ENCODE measurements at places on chromosomes 5 and 9. TPM values are rescaled to one million over a fixed set of nuclear protein-coding genes. Genes with fewer than 3 reads are reported as not detected.

OGN gene
- 65.4 TPM for total RNA-seq

DNA sequence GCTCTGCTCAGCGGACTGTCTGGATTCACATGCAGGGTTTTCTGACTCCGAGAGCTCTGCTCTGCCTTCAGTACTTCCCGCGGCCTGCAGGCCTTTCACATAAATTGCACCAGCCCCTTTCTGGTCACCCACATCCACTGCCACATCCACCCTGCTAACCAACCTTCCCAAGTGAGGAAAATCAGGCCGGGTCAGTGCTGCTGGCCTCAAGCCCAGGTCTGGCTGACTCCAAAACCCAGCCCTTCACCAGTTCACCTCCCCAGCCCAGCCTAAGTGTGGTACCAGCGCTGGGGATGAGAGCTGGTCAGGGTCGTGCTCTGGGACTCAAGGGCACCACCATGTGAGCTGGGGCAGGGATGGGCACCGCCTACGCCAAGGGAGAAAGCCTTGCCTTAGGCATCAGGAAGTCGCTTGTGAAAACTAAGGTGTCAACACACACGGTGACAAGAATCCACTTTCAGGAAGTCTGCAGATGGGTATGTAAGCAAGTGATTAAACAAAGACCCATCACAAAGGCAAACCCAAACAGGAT is 12.3 kb downstream of the LMAN2 start:
- DNase-seq: no peak

- no peak for DNase-seq
These were observed 34.2 kb downstream of the FOXI1 start for GRCh38 chr5:170139786-170140335.

DNA sequence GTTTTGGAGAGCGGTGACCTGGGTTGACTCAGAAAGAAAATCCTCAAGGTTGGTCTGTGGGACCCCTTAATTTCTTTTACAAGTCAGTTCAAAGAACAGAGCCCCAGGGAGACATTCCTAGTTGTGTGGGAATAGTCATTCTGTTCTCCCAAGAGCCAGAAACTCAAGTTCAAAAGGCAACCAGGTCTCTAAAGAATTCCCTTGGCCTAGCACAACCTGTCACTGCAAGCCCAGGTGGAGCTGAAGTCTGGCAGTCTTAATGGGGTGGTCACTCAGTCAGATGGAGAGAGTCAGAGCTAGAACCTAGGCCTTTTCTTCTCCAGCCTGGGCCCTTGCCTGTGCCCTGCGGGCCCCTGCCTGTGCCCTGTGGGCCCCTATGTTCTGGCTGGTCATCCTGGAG is 37.5 kb upstream of the CDKN2AIPNL start:
- no peak for DNase-seq

RANBP3L gene
- 0.60 TPM for total RNA-seq

DNA sequence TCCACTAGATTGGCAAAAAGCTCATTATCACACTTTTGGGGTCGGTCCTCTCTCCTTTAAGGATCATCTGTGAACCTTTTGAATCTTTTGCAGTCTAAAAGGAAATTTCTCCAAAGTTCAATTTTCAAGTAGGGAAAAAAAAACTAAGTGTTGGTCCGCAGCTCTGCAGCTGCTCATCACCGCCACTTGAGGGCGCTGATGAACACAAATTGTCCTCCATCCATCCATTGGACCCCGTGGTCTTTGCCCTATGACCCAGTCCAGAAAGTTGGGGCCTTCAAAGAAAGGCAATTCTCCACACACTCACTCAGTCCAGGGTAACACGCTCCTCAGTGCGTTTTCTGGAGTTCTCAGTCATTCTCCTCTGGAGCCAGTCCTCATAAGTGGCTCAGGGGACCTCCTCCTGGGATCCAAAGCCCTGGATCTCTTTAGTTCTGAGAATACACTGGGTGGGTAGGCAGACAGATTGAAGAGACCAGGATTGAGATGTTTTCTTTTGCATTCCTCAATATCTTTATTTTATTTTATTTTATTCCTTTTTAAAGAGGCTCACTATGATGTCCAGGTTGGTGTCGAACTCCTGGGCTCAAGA is 63.6 kb upstream of the SLC28A3 start:
- no peak for DNase-seq

DNA sequence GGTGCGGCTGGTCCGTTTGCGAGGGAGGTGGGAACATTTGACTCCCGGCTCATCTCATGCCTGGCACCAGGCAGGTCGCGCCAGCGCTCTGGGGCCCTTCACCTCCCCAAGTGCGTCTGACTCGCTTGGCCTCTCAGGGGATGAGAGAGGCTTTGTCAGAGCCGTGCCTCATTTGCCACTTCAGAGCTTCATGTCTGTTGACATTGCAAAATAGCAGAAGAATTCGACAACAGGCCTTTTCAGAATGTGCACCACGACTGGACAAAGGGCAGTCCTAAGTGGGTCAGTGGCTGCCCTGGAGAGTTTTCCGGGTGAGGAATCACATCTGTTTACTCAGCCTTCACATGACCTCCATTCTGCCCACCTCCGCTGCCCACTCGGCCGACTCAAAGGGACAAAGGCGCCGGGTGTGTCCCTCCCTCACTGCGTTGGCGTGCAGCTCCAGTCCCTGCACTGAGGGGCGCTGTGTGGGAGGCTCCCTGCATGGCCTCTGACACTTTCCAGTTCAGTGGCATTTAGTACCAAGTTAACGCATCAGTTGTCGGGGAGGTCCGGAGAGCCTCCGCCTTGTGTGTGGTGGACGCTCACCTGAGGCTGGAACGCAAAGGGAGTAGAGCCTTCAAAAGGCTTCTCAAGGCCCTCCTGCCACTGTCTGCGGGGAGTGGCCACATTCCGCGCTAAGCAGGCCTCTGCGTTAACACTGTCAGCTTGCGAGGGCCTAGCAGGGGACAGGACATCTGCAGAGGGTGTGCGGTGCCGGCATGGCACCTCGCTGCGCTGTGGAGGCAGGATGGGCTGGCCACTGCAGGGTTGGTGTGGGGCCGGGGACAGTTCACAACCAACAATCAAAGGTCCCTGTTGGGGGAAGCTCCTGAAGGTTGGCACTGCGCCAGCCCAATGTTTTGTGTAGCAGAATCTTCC is 171.5 kb downstream of the NXNL2 start:
- no peak for DNase-seq

DNA sequence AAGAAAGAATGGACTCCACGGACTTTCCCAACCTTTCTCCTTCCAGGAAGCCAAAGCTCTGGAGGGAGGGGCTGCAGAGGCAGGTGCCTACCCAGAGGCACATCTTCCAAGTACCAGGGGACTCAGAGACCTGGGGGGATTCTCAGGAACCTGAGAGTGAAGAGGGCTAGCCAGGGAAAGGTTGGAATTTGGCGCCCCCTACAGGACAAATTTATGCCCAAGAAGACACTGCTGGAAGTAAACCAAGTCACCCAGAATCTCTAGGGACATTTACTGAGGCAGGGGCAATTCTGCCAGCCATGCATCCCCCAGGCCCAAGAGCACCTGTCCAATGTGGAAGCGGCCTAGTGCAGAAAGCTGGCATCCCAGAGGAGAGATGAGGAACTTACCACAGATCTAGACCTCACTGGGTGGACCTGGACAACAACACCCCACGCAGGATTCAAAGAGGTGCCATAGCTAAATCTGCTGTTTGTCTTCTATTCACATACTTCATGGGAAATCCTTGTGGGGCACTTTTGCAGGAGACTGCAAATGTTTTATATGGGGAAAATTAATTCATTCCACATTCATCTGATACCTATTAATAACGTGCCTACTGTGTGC is 25.9 kb upstream of the IDNK start:
- no peak for DNase-seq
